Breast epithelium (tissue), 4 donors: ENCODE measurements at places on chromosomes 5 and 9. TPM values are rescaled to one million over a fixed set of nuclear protein-coding genes. Genes with fewer than 3 reads are reported as not detected.

The TXN gene
- total RNA-seq, result 145 TPM

The FGFR4 gene
- 4.5 TPM for total RNA-seq

The RNF183 gene
- 0.98 TPM for total RNA-seq

The HTR4 gene
- not detected for total RNA-seq

The SPEF2 gene
- total RNA-seq, result 11.5 TPM

The PCDHA9 gene
- 0.66 TPM for total RNA-seq

The BTNL3 gene
- not detected for total RNA-seq

The LRRC19 gene
- total RNA-seq, result 0.66 TPM

The CD274 gene
- total RNA-seq, result 1.6 TPM

The PPIC gene
- 18.7 TPM for total RNA-seq

The RANBP3L gene
- 2.3 TPM for total RNA-seq

The HCN1 gene
- 0.29 TPM for total RNA-seq

The GPR21 gene
- total RNA-seq, result not detected

The ESM1 gene
- 0.48 TPM for total RNA-seq

The ANKRD18B gene
- total RNA-seq, result not detected

The LRRC70 gene
- total RNA-seq, result 9.5 TPM

The ARAP3 gene
- total RNA-seq, result 12.1 TPM

The POC5 gene
- 8.2 TPM for total RNA-seq

The CCL21 gene
- total RNA-seq, result 5.9 TPM

The BHMT2 gene
- total RNA-seq, result 19.3 TPM

The PTGER4 gene
- 31.5 TPM for total RNA-seq

The NTRK2 gene
- total RNA-seq, result 25.9 TPM

The RBM22 gene
- 57.8 TPM for total RNA-seq

The ARHGEF37 gene
- 29.2 TPM for total RNA-seq

The ZNF366 gene
- 1.9 TPM for total RNA-seq

The CORO2A gene
- total RNA-seq, result 1.4 TPM

The GM2A gene
- total RNA-seq, result 35.1 TPM

The CATSPER3 gene
- not detected for total RNA-seq

The MYMK gene
- not detected for total RNA-seq

The FOXI1 gene
- total RNA-seq, result not detected

The C9orf153 gene
- total RNA-seq, result 0.66 TPM
